Stimulated activated CD4-positive, alpha-beta T cell treated with anti-CD3 and anti-CD28 coated beads, Interleukin-15, amount 100 ng/mL, for 24 hours (primary cell): ENCODE measurements at places on chromosomes 3 and 15.

- DNase-seq = no peak
Observed at GRCh38 chr3:40190056-40190455, 119.5 kb upstream of the EIF1B start.

DNA sequence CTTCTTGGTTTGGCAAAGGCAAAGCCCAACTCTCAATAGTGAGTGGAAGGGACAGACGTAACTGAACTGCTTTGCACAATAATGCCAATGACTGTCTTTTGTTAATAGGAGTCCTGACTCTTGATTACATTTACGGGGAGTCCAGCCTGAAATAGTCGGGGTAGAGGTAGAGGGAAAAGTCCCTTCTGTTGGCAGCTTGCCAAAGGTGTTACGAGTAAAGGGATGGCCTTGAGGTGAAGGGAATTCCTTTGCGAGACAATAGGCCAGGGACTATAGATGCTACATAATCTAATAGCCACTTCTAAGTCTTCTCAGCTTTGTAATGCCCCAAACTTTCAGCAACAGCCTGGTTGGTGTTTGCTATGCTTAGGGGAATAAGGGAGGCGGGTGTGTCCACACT is 2.2 kb upstream of the SENP2 start:
- no peak for DNase-seq

- DNase-seq = no peak
Observed at GRCh38 chr3:71578054-71578751, 5.3 kb downstream of the FOXP1 start.

DNA sequence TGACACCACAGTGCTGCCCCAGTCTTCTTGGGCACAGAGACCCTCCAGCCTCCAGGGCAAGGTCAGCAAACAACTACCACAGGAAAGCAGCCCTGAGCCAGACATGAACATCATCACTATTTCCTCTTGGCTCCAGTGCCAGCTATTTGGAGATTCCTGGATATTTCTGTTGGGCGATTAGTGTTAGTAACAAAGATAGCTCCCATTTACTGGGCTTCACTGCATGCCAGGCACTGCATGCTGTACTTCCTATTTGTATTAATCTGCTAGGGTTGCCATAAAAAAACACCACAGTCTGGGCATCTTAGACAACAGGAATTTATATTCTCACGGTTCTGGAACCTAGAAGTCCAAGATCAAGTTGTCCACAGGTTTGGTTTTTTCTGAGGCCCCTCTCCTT is 255.1 kb upstream of the STT3B start:
- no peak for DNase-seq

- DNase-seq = no peak
Observed at GRCh38 chr3:27859821-27860220, 137.7 kb upstream of the EOMES start.

DNA sequence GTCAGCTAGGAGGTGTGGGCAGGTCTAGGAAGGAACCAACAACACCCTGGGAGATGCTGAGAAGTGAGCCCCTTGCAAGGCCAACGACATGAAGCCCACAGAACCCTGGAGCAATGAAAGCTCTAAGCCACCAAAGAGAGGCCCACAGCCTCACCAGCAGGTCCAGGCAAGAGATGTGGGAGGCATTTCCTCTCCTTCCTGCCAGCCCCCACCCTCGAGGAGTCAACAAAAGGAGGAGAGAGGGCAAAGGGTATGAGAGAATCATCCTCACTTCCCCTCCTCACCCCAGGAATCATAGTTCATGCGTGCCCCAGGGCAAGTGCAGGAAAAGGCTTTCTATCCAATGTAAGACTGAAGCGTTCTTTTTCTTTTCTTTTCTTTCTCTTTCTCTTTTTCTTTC is 195.8 kb downstream of the SHQ1 start:
- no peak for DNase-seq

DNA sequence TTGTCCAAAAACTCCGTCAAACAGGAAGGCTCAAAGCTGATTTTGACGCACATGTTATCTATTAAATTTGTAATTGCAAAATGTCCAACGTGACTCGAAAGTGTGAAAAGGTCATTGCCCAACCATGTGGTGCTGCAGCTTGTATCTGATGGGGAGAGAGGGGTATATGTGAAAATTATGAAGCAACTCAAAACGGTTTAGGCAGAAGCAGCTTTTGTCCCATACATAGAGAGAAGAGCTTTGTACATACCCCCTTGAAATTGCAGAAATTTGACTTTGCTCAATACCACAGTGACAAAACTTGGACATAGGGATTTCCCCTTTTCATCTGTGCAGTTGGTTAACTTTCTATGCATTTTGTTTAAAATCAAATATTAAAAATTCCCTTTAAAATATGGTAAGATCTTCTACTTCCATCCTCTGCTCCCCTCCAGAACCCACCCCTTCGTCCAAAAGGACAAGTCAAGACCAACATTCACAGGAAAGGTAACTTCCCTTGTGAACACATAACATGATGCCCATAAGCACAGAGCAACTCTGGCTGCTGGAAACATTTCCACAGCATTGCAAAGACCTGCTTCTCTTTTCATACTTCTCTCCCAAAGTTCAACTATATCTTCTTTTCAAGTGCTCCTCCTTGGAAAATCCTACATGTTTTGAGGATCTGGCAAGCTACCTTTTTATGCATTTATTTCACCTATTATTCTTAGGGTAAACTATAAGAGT is 253.7 kb upstream of the THBS1 start:
- DNase-seq = no peak

DNA sequence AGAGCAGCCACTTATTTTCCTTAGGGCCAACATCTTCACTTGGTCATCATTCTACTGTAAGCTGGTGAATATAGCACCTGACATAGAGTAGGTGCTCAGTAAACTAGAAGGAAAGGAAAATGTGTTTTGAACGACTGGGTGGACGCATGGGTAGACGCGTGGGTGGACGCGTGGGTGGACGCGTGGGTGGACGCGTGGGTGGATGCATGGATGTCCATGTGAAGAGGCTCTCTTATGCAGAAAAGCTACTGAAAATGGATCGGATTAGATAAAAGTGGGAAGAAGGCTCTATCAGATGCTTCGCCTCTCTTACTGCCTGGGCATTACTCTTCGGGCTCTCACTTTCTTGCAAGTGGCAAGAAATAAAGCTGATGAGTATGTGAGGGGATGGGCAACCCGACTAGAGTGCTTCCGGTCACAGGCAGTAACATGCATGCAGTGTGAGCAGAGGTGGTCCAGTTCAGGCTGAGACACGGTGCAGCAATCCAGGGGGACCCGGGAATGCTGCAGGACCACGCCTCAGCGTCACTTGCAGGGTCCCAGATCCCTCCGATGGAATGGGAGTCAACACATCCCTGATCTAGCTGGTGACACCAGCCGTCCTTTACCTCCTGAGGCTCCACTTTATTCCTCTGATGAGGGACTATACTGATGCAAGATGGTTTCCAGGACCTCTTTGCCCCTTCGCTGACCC is 138.0 kb upstream of the MEF2A start:
- no peak for DNase-seq

DNA sequence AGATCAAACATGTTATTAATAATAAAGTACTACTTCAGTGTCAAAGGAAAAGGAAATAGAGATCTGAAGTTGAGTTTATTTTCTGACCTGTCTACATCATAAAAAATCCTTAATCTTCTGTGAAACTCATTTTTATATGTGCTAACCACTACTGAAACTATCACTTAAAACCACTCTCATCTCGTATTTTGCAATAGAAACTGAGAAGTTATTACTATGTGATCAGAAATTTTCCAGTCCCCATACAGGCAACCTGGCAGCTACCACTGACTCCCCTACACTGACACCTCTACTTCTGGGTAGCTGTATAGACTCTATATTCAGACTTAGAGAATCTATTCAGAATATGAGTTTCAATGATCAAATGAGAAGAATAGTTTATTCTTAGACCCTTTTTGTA is 8.3 kb downstream of the HDGFL3 start:
- peak; percentile 49 for DNase-seq

- no peak for DNase-seq
Observed at GRCh38 chr3:52181543-52181942, 16.4 kb upstream of the ALAS1 start.
